ENCODE measurements at places on chromosomes 2 and 18.

DNA sequence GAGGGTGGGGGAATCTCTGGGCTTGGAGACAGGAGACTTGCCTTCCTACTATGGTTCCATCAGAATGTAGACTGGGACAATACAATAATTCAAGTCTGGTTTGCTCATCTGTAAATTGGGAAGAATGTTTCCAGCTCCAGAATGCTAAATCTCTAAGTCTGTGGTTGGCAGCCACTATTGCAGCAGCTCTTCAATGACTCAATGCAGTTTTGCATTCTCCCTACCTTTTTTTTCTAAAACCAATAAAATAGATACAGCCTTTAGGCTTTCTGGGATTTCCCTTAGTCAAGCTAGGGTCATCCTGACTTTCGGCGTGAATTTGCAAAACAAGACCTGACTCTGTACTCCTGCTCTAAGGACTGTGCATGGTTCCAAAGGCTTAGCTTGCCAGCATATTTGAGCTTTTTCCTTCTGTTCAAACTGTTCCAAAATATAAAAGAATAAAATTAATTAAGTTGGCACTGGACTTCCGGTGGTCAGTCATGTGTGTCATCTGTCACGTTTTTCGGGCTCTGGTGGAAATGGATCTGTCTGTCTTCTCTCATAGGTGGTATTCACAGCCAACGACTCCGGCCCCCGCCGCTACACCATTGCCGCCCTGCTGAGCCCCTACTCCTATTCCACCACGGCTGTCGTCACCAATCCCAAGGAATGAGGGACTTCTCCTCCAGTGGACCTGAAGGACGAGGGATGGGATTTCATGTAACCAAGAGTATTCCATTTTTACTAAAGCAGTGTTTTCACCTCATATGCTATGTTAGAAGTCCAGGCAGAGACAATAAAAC, 6.5 kb downstream of the TTR start:
- DNase-seq = no peak

- DNase-seq = no peak
These were observed 208.8 kb upstream of the CRIM1 start for GRCh38 chr2:36146765-36147164.

- no peak for DNase-seq
These were observed 495 bp upstream of the TTC32 start for GRCh38 chr2:19902216-19902740.

GRCh38 chr18:43108882-43109281, 6.6 kb downstream of the RIT2 start:
- DNase-seq = no peak

DNA sequence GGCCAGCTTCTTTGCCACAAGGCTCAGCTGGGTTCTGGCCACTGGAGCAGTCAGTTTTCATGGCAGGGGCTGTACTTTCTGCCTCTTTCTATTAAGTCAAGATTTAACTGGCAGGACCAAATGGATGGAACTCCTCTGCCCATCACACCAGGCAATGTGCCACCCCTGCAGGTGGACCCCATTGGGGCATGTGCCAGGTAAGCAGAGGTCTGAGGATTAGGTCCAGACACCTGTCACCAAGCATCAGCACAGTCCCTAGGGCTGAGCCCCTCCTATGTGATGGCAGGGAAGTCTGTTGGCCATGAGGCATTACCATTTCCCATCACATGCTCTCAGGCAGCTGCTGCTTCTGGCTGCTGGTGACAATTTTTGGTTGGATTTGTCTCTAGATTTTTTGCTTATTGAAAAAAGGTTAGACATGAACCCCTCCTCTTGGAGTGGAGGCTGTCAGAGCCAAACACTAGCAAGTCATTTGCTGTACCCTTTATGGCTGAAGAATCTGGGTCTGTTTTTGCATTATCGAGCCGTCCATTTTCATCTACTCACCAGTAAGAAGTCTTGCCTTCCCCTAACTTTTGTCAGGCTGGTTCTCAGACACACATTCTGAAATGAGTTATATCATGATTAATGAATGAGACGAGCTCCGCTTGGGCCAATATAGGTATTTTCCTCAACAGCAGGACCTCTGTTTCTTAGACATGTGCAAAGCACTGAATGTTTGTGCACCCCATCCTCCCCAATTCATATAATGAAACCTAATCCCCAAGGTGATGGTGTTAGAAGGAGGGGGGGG, 328.0 kb downstream of the TSN start:
- DNase-seq = no peak

DNA sequence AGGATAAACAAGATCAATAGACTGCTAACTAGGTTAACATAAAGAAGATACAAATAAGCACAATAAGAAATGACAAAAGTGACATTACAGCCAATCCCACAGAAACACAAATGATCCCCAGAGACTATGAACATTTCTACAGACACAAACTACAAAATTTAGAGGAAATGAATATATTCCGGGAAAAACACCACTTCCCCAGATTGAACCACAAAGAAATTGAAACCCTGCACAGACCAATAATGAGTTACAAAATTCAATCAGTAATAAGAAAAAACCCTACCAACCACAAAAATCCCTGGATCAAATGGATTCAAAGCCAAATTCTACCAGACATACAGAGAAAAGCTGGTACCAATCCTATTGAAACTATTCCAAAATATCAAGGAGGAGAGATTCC, 232.4 kb upstream of the RBMS1 start:
- DNase-seq = no peak

DNA sequence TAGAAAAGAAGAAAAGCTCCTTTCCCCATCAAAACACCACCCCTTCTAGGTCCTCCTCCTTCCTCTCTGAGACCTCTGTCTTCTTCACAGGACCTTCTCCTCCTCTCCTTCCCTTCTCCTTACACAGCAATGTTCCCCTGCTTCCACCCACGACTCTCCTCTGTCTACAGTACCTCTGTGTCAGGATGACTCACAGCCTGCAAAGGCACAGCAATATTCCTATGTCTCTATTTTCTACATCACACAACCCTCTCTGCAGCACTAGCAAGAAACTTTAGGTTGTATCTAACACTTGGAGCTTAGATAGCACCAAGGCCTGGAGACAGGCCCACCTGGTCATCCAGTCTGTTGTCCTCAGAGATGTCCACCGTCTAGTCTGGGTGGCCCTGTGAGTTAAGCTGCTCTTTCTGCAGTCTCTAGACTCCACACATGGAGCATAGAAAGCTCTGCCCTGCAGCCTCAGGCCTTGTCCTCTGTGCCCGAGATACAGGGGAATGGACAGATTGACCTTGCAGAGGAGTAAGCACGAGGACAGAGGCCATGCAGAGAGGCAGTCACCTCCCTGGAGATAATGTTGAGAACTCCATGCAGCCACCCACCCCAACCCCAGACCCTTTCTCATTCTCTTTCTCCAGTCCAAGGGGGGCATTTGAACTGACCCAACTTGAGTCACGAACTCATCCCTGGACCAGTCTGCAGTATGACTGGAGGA, 212.0 kb downstream of the TNS1 start:
- no peak for DNase-seq

Data from right lung (tissue), 10 donors.